ENCODE measurements at places on chromosomes 2 and 18. TPM values are rescaled to one million over a fixed set of nuclear protein-coding genes. Genes with fewer than 3 reads are reported as not detected.

DNA sequence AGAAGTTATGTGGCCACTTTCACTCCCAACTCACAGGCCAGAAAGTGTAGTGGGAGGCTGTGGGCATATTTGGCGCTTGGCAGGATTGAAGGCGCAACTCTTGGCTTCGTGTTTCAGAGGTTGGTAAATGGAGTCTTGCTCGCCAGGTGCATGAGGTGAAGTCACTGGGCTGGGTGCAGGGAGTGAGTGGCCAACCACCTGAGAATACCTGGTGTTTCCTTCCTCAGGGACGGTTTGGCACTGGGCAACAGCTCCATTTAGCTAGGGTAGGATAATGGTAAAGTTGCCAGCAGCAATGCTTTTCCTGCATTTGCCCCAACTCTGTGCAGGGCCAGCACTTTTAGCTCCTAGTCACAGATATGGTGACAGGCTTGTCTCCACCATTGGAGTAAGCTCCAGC is 115.9 kb downstream of the AGAP1 start:
- DNase-seq: no peak

DNA sequence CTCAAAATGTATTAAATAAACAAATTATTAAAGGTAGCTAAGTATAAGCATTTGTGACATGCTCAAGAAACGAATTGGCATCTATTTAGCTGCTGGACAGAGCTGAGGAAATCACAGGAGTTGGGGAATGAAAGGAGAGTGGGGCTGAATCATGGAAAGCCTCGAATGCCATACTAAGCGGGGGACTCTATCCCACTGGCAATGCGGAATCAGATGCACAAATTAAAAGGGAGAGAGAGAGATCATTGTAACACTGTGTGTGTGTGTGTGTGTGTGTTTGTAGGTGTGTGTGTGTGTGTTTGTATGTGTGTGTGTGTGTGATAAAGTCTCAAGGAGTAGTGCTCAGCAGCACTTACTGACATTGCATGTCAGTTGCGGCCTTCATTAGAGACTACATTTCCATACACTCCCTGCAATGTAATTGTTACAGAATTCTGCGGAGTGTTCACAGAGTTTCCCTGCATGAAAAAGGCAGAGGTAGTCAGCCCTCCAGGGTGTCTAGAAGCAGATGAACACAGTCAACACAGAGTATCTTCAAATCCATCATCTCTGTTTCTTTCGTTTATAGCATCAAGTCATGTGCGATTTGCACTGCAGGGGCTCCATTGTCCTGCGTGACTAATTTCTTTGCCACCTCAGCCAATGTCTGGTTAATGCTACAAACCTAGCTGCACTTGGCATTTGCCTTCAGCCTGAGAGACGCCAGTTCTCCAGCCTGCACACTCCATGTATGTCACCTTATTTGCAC is 111.7 kb upstream of the CYRIA start:
- DNase-seq: no peak

GRCh38 chr2:96685577-96686459 is 43.3 kb downstream of the FER1L5 start:
- DNase-seq: no peak

The ABCG5 gene
- polyA plus RNA-seq: 0.11 TPM

The UGT1A10 gene
- polyA plus RNA-seq: not detected

The FSHR gene
- polyA plus RNA-seq: not detected

The MAP3K19 gene
- polyA plus RNA-seq: 0.63 TPM

- no peak for DNase-seq
Measured at GRCh38 chr18:62521082-62521481, 1.7 kb upstream of the ZCCHC2 start.

- DNase-seq: no peak
Measured at GRCh38 chr2:55111570-55112228, 61.4 kb upstream of the RTN4 start.

DNA sequence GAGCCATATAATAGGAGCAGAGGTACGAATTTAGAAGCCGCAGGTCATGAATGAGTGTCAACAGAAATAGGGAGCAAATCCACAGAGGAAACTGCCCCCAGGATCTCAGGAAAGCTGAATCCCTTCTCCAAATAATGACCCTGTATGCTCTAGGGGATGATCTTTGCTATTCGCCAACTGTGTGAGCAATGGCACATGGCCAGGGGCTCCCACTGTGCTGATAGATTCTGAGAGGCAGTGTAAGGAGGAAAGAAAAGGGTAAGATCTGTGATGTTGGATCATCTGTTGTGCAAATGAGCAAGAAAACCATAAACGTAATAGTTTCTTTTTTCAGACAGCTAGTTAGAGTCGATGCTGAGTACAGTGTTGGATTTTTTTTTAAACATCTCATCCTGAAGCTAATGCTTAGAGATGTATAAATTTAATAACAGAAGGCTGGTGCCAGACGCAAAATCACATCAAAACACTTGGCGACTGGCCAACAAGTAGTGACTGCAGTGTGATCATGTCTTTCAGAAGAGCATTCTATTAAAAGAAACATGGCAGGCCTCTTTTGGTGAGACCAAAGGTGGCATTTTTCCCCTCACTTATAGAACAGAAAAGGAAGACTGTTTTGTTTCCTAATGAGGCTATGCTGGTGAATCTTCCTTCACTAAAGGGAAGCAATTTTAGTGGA is 77.4 kb downstream of the ABCA12 start:
- DNase-seq: no peak

DNA sequence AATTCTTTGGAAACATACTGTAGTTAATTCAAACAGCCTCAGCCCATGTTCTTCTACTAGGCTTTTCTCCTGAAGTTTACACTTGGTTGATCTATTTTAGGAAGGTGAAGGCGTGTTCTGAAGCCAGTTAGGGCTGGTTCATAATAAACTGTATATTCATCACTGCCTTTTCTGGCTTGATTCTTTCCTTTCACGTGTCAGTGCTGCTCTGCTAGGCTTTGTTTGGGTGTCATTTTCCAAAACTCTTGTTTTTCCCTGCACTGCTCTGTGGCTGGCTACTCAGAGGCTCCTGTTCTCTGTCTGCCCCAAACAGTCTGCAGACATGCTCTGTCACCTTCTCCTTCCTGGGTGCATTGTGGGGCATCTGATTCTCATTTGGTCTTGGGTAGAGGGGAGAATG is 136.1 kb downstream of the PARD3B start:
- DNase-seq: no peak

The LRP2 gene
- 2.1 TPM for polyA plus RNA-seq

The CNTNAP5 gene
- 0.17 TPM for polyA plus RNA-seq

GRCh38 chr2:185567196-185567595 is 171.4 kb upstream of the FSIP2 start:
- DNase-seq: no peak

The CD28 gene
- 6.6 TPM for polyA plus RNA-seq

The DAW1 gene
- 0.79 TPM for polyA plus RNA-seq

DNA sequence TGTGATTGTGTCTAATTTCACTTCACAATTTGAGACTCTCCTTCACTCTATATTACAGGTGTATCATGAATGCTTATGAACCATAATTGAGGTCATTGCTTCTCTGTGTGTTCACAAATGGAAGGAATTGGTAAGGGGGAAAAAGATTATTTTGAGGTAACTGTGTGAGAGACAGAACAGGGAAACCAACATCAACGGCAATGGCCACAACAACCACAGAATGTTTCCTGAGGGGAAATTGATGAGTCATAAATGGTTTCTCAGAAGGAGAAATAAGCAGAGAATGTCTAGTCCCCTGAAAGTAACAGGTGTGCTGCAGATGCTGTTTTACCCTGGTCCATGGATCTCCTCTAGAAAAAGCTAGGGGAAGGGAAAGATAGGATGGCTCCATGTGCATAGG is 361.2 kb upstream of the GALNT5 start:
- no peak for DNase-seq

The UNC80 gene
- 1.4 TPM for polyA plus RNA-seq

The GREB1 gene
- 16.3 TPM for polyA plus RNA-seq

The CDKL4 gene
- 0.19 TPM for polyA plus RNA-seq

DNA sequence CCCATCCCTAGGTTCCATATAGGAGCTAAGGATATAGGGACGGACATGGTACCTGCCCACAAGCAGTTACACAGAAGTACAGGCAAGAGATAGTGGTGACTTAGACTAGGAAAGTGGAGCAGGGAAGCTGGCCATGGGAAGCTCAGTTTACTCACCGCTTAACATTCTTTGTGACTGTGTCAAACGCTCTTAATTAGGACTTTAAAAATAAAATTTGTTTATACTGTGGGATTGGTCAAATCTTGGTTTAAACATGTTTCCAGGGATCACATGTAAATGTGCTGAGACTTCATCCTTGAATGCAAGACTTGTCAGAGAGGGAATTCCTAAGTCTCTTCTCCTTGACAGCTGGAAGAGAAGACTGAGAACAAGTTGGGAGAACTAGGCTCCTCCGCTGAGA is 107.3 kb downstream of the MTCL1 start:
- DNase-seq: no peak

DNA sequence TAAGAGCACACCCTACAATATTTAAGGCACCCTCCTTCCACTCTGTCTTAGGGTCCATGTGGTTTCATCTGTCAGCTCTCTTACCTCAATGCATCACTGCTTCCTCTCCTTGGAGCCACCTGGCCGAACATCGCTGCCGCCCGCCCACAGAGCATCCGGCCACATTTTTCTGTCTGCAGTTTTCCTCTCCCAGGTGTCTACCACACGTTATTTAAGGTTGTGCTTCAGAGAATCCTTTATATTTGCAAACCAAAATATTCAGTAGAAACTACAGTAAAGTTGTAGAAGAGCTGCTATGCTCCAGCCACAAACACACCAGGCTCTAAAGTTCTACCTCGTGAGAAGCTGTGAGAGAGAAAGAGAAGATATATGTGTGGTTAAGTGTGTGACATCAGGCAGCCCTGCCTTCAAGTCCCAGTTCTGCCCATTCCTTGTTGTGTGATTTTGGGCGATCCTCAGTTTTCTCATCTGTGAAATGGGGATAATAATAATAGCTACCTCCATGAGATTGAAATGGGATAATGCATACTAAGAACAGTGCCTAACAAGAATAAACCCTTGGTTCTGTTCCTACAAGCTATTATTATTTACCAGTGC is 4.9 kb upstream of the STK17B start:
- no peak for DNase-seq

DNA sequence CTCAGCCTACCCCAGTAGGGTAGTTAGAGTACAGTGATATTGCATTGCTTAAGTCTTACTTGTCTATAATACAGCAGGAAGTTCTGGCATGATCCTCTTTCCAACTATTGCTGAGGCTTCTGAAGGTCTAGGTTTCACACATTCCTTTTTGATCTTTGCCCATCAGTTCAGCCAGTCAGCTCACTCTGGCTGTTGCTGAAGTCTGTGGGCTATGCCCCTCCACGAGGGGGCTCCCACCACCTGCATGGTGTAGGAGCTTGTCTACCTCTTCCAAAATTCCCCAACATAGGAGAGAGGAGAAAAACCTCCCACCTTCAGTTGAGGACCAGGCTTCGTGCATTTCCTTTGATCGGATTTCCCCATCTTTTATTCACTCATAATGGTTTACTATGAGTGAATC is 26.3 kb downstream of the PROKR1 start:
- no peak for DNase-seq

The SLC19A3 gene
- 6.3 TPM for polyA plus RNA-seq

The KCNG2 gene
- polyA plus RNA-seq: 0.38 TPM

- DNase-seq: no peak
Measured at GRCh38 chr2:189465478-189465877, 24.2 kb downstream of the WDR75 start.

GRCh38 chr2:197516393-197516761 is 511 bp downstream of the MOB4 start:
- no peak for DNase-seq

DNA sequence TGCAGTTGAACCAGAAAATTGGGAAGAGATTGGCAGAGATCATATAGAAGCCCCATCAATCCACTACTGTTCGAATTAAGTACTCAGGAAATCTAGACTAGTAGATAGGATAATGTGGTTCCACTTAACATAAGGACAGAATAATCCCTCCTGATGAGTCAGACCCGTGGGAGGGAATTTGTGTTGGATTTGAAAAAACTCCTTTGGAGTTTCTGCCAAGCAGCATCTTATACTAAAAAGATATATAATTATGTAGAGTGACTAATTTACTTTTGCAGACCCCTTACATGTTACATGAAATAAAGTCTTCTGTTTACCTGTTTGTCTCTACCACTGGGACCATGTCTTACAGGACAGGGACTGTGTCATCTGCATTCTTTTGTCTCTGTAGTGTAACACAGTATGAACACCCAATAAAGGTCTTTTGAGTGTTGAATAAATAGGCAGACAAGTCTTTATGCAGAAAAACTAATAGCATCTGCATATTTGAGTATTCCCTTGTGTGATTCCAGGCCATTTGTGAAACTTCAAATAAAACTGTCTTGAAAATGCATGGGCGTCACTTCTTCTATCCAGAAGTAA is 122.6 kb upstream of the DNAJC10 start:
- no peak for DNase-seq

- DNase-seq: no peak
Measured at GRCh38 chr2:109164739-109165221, 35.8 kb downstream of the SH3RF3 start.

DNA sequence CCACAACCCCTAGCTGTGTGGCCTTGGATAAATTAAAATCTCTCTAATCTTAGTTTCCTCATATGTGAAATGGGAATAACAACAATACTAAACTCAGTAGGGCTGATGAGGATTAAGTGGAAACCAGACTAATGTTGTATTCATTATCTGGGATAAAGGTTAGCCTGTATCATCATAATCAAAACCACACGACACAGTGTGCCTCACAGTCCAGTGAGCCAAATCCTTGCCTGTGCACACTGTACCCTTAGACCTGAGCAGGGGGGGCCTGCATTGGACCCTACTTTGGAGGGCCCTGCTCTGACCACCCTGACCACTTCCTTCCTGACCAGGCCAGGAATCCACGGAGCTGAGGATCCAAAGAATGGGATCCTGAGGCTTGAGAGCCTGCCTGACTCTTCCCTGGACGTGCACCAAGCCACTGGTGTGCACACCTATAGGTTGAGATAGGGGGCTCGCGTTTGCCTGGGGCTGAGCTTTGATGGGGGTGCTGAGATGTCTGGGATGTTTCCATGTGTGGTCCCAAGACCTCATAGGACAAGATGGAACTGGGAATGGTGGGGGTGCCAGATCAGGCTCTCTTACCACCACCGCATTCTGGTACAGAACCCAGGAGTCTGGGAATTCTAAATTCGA is 69.7 kb downstream of the TGOLN2 start:
- no peak for DNase-seq

All from left renal pelvis (tissue), 4 donors.